HFFc6 (cell line): ENCODE measurements at places on chromosomes 5 and 9. TPM values are rescaled to one million over a fixed set of nuclear protein-coding genes. Genes with fewer than 3 reads are reported as not detected.

Gene ORM2
- total RNA-seq: not detected in 3 replicates

Gene SAPCD2
- total RNA-seq: 6.5 to 14.6 TPM (median 11.3 TPM) in 3 replicates

Gene KIF27
- total RNA-seq: 1.0 to 1.6 TPM (median 1.3 TPM) in 3 replicates

Gene PKD2L2
- total RNA-seq: not detected in 2 replicates

Gene TAF11L10
- total RNA-seq: not detected in 3 replicates

GRCh38 chr5:58649716-58650115, 66.8 kb downstream of the RAB3C start:
- no peak for DNase-seq

DNA sequence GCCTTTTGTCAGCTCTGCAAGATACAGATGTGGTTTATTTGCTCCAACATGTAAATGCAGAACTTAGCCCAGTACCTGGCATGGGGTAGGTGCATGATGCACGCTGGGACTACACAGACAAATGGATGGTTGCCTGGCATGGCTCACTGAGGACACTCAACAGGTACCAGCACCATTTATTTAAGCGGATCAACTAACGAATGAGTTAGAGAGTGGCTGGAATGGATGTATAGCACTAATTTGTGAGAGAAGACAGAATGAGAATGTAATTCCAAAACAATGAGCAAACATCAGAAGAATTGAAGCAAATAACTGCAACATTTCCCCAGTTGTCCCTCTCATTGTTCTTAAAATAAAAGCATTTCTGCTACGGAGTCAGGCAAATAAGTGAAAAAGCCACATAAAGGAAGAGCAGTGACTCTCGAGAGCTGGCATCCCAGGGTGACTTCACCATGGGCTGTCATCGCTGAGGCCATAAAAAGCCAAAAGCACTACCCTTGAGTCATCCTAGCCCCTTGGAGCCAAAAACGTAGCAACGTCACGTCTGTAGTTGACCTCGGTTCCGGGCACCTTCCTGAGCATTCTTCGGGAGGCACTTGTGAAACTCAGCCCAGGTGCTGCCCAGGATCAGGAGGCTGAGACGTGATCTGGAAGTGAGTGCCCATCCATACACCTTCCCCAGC, 290.3 kb downstream of the NSG2 start:
- DNase-seq: no peak

GRCh38 chr5:35884191-35884769, 27.6 kb downstream of the IL7R start:
- DNase-seq: peak; percentile 86

DNA sequence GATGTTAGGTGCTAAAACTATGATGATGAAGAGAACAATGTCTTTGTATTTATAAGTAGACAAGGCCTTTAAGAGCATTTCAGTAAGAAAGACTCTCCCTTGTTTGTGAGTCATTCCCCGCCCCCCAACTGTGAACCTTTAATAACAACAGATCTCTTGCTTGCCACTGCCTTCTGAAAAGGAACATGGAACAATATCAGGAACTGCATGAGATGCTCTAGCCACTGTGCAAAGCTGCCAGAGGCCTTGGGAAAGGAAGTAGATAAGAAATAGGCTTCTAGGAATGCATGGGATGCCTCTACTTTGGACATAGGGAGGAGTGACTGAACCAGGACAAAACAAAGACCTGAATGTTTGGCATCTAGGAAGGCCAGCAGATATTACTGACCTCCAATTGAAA, 296.1 kb upstream of the MPDZ start:
- DNase-seq: no peak
